ENCODE measurements at places on chromosomes 3 and 15.

GRCh38 chr3:128424508-128425069, 42.1 kb downstream of the DNAJB8 start:
- DNase-seq, result no peak

- DNase-seq, result no peak
Measured at GRCh38 chr3:160384639-160385318, 14.2 kb downstream of the IFT80 start.

- DNase-seq, result no peak
Measured at GRCh38 chr15:93980261-93980911, 251.0 kb upstream of the MCTP2 start.

- DNase-seq, result no peak
Measured at GRCh38 chr3:189249987-189250386, 78.2 kb downstream of the TPRG1 start.

GRCh38 chr3:46666453-46666845, 27.0 kb downstream of the ALS2CL start:
- no peak for DNase-seq

DNA sequence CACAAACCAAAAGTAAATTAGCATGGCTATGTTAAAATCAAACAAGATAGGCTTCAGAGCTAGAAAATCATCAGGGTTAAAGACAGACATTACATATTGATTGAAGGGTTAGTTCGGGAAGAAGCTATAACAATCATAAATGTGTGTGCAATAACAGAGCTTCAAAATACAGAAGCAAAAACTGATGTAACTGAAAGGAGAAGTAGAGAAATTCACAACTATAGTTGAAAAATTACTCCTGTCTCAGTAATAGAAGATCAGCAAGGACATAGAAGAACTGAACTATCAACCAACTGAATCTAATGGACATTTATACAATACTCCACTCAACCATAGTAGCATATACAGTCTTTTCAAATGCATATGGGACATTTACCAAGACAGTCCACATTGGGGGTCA, 59.4 kb downstream of the MCTP2 start:
- DNase-seq, result no peak

GRCh38 chr3:97952872-97953271, 19.4 kb downstream of the RIOX2 start:
- DNase-seq, result no peak

DNA sequence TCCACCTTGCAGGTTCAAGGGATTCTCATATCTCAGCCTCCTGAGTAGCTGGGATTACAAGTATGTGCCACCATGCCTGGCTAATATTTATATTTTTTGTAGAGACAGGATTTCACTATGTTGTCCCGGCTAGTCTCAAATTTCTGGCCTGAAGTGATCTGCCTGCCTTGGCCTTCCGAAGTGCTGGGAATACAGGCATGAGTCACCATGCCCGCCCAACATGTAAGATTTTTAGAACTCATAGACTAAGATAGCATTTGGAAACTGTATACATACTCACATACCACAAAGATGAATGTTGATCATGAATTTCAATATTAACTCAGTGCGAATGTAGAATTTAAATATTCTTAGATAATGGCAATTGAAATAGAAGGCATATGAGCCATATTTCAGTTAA, 718.9 kb downstream of the NLGN1 start:
- no peak for DNase-seq

DNA sequence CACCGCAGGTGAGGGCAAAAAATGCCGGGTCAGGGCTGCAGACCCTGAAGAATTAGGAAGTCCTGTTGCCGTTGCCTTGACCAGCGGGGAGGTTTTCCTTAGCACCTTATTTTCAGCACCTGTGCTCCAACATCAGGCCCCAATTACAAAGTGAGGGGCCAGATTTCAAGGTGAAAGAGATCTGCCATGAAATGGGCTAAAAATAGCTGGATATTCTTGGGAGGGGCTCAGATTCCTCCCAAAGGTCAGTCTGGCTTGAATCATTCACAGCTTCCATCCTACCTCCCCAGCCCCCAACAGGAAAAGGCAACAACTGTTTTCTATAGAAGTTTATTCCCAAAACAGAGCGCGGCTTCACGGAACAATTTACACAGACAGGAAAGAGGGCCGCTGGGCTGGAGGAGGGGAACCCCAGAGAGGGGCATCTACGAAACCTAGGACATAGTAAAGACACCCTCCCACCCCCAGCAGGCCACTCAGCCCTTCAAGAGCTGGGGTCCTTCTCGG, 941 bp upstream of the SLC26A6 start:
- no peak for DNase-seq

DNA sequence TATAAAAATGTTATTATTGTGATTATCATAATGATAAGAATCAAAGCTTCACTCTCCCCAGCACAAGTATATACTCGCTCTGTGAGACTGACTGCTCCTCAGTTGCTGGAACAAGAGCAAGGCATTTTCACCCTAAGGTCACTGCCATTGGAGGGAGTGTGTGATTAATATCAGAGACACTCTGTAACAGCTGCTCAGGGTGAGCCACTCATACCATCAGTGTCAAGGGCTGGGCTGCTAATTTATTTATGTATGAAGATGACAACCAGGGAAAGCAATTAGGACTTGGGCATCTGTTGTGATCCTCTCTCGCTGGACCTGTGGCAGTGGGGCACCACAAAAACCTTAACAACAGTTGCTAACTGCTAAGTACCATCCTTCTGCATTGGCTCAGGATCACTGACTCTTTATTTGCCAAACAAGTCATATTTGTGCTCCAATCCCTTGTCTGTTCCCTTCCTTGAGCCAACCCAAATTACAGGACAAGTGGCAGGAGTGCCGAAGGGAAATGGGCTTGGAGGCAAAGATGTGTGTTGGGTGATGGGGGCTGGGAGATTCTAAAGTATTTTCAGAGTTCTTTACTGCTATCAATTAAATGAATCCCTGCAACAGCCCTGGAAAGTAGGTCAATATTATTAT, 297.5 kb upstream of the STT3B start:
- no peak for DNase-seq

- DNase-seq, result peak; percentile 32
Measured at GRCh38 chr3:120418866-120419490, 31.8 kb downstream of the FSTL1 start.

DNA sequence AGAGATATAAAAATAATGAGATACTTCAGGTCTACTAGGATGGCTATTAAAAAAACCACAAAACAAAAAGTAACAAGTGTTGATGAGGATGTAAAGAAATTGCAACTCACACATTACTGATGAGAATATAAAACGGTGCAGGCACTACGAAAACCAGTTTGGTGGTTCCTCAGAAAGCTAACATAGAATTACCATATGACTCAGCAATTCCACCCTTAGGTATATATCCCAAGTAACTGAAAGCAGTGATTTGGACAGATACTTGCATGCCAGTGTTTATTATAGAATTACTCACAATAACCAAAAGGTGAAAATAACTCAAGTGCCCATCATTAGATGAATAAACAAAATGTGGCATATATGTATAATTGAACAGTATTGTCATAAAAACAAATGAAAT, 87.5 kb upstream of the MELTF start:
- DNase-seq, result no peak

DNA sequence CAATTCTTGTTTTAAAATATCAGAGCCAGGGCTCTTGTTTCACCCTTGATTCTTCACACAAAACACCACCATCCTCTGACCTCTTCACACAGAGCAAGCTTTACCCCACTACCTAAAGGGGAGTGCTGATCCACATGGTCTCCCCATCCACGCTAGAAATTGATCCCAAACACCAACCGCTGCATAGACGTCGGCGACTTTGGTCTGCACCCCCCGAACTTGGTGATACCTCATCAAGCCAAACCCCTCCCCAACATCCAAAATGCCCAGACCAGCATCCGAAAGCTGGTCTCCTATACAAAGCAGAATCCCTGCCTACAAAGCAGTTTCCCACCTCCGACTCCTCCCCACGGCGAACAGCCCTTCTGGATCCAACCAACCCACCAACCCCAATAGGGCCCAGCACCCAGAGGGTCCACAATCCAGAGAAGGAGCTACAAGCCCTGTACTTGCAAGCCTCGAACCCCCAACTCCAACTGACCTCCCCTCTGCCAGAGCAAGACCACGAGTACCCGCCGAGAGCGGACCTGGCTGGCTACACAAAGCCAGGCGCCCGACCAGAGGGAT, 25.8 kb upstream of the MTHFS start:
- DNase-seq, result no peak

DNA sequence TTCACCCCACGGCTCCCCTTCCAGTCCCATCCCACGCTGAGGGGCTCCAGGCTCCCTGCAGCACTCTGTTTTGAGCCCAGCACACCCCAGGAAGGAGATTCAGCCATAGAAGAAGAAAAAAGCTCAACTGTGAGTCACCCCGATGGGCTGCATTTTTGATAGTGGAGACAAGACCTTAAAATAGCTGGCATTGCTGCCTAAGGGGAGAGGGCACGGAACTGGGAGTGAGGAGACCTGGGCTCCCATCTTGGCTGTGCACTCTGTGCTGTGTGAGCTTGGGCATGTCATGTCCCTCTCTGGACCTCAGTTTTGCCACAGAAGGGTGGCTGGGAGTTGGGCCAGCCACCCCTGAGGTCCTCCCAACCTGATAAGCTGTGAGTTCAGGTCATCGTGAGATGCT, 57.2 kb upstream of the SMAD6 start:
- no peak for DNase-seq

- no peak for DNase-seq
Measured at GRCh38 chr15:67133738-67134066, 68.3 kb downstream of the SMAD3 start.

- DNase-seq, result no peak
Measured at GRCh38 chr3:72139316-72139715, 354.4 kb upstream of the PROK2 start.

- DNase-seq, result no peak
Measured at GRCh38 chr3:39144095-39144747, 9.2 kb downstream of the CSRNP1 start.

DNA sequence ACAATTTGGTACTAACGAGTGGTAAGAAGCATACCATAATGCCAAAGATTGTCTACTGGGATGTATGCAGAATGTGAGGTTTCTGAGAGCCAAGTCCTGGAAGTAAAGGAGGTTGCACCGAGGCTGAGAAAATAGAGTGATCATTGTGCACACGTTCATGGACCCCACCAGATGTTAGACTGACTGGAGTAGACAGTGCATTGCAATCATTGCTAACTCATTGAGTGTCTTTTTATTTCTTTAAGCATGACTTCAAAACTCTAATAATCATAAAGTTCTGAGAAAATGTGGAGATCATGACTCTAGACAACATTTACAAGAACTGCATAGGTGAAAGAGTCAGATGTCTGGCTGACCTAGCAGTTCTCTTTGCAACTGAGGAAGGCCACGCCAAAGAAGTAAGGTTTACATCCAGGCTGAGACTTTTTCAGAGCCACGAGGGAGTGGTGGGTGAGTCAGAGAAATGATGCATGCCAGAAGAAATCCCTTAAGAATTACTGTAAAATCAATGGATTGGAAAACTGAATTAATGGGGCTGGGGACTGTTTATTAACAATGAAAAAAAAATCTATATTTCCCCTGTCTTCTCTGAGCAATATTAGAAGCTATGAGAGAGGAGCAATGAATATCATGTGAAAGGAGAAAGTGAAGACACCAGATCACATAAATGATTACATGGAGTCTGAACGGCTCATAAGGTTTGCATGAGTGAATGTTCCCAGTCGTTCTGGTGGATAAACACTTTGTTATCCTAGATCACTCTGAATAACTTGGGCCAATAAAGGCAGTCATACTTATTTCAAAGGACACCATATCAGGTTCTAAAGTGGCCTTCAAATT, 76.0 kb upstream of the SLC25A26 start:
- DNase-seq, result no peak

DNA sequence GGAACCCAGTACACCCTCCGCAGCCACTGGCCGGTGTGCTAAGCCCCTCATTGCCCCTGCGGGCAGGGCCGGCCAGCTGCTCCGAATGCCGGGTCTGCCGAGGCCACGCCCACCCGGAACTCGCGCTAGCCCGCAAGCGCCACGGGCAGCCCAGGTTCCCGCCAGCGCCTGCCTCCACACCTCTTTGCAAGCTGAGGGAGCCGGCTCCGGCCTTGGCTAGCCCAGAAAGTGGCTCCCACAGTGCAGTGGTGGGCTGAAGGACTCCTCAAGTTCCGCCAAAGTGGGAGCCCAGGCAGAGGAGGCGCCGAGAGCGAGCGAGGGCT, 81.4 kb upstream of the BCHE start:
- no peak for DNase-seq

GRCh38 chr3:126607214-126607908, 47.6 kb downstream of the TXNRD3 start:
- no peak for DNase-seq

DNA sequence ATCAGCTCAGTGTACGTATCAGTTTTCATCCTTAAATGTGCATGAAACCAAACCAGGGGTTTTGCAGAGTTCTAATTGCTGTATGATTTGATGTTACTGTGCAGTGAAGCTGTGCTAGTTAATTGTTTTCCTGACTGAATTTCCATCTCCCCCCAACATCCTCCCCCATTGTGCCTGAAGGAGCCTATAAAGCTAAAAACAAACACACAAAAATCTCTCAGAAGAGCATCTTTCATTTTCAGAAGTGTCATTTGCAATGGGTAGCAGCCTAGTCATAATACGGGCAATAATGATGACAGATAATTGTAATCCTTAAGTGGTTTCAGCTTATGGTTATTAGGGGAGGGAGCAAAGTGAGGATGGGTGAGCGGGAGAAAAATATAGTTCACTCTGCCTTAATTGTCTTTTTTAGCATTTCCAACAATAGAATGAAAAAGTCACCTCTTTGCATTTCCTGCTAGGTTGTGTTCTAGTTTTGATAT, 207.9 kb upstream of the TBL1XR1 start:
- DNase-seq, result no peak

DNA sequence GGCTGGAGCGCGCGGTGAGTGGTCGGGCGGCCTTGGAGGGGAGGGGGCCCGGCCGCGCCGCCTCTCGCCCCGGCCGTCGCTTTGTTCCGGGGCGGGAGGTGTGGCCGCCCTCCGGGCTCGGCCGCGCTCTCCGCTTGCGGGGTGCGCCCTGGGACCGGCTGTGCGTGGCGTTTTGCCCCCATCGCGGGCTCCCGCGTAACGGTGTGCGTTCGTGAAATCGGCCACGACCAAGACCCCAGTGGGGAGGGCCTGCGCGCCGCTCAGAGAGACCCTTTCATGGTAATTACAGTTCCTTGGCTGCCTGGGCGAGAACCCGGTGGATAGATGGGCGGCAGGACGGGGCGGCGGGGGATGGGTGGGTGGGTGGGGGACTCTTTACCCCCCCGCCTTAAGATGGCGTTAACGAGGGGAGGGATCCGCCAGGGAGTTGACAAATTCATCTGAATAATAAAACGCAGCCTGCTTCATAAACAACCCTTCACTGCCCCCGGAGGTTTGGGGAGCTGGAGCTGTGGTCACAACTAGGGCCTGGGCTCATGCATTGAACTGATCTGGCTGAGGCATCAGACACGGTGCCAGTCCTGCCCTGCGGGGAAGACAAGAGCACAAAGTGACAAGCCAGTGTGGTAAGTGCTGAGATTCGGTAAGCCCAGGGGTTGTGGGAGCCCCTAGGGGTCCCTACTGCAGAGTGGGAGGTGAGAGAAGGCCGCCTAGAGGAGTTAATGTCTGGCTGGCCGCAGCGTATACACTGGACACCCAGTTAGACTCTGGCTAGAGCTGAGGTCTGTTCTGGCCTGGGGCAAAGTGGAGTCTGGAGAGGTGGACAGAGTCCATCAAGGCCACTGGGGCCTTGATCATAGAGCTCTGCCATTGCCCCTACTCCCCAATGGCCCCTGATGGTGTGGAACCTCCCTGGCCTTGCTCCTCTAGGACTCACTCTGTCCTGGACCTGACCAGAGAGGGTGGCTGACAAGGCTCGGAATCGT, 668 bp downstream of the MRAS start:
- DNase-seq, result no peak

Measured in 8988T (cell line).